ENCODE measurements at places on chromosomes 4 and X.

DNA sequence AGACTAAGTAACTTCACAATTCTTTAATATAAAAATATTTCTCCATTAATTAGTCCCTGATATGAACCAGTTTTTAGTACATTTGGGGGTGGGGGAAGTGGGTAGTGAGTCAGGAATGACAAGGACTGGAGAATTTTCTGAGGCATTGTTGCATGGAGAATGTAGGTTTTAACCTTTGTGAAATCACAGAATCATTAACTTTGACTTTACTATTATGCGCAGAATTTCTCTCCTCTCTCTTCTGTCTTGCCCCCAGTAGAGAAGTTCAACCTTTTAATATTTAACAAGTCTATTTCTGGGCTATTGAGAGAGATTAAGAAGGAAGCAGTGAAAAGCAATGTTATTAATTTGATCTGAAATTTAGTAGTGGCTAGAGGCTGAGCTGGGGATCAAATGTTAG lies 597.0 kb downstream of the PCDH18 start:
- no peak for DNase-seq

DNA sequence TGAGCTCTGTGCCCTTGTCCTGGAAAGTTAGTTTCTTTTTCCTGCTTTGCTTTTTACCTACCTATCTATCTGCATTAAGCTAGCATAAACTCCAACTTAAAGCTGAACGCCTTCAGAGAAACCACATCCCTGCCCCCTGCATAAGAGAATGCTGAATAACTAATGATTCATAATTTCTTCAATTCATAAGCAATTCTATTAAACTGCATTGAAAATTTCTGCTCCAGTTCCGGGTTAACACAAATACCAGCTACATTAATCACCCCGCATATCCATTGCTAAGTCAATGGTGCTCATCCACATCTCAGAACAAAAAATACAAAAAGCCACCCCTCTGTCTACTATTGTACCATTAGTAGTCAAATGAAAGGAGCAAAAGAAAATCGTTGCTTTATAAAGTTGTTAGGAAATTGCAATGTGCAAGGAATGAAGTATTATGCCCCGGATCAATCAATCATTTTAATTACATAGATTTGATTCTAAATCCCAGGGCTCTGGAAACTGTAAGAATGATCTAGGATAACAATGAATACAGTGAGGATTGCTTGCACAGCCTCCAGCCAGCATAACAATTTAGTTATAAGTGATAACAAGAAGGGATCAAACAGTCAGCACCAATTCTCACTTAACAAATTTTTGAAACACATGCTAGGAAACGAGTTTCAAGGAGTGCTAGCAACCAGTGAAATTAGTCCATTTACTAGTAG lies 106.8 kb downstream of the ELOVL6 start:
- DNase-seq, result peak; percentile 64

DNA sequence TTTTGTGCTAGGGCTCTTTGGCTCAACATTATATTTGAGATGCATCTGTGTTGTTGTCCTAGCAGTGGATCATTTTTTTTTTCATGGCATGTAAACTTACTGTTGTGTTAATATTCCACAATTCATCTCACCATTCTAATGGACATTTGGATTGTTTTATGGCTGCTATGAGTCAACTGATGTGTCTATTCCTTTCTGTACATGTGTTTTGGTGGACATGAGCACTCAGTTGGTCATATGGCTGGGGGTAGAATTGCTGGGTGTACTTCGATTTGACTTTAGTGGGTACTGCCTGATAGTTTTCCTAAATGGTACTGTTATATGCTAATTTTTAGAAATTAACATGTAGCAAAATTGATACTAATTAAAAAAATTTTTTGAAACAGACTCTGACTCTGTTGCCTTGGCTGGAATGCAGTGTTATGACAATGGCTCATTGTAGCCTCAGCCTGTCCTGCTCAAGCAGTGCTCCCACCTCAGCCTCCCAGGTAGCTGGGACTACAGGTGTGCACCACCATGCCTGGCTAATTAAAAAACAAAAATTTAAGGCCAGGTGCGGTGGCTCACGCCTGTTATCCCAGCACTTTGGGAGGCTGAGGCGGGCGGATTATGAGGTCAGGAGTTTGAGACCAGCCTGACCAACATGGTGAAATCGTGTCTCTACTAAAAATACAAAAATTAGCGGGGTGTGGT lies 9.0 kb downstream of the FAM193A start:
- no peak for DNase-seq

GRCh38 chrX:70433848-70434351 lies 10.7 kb upstream of the DLG3 start:
- peak; percentile 30 for DNase-seq

GRCh38 chr4:183596067-183596757 lies 62.8 kb downstream of the RWDD4 start:
- DNase-seq, result no peak

DNA sequence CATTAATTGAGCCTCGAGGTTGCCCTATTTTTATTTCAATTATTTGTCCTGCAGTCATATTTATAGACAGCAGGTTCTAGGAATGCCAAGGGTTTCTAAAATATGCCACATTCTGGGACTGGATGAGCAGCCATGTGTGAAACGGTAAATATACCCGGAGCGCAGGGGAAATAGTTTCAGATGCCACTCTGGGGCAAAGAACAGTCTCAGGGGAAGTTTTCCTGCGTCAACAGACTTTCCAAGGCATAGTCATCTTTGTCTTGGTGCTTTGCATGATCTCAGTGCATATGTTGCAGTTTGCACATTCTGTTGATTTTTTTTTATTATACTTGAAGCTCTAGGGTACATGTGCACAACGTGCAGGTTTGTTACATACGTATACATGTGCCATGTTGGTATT lies 71.0 kb downstream of the GPAT3 start:
- no peak for DNase-seq

DNA sequence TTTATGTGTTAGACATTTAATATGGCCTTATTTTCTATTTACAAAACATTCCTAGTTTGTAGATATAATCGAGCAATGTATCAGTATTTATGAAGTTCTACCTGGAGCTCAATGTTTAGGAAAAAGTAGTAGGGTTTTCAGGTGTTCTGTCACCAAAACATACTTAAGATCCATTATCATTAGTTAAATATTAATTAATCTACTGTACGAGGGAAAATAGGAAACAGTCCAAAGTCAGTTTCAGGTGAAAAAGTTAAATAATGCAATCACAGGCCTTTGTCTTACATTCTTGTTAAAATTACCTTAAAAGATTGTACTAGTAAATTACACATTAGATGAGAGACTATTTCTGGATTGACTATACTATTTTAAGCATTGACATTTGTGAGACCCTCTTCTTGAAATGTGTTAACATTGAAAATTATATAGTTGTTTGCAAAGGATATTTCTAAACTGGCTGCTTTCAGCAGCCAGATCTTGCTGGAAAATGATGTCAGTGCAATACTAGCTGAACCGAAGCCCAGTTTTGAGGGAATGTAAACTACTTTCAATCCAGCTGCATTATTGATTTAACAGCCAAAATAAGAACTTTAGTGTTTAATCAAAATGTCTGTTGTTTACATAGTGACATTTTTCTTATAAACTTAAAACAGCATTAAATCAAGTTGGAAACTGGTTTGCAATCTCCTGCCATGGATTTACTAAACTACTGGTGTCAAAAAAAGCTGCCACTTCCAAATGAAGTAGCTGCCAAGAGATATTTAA lies 19.3 kb downstream of the GUCY1B1 start:
- DNase-seq, result peak; percentile 50

DNA sequence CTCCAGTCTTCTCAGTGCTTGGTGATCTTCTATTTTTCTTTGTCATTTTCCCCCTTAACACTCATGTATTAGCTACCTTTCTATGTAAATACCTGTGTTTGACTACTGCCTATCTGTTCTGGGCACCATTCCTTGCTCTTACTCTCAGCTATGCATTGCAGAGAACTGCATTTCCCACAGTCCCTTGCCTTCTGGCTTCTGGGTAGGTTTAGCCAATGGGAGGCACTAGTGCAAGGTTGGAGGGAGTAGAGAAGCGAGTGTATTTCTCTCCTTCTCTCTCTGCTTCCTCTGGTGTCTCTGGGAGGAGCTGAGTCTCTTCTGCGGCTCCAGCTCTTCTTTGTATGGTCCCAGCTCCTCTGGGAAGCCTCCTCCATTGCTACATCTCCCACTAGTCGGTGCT lies 50.5 kb downstream of the CWH43 start:
- no peak for DNase-seq

GRCh38 chr4:53346920-53347852 lies 18.7 kb downstream of the SCFD2 start:
- DNase-seq, result peak; percentile 82

- no peak for DNase-seq
These were observed 83.0 kb downstream of the EIF4E start for GRCh38 chr4:98845960-98846359.

- DNase-seq, result peak; percentile 6
These were observed 197.0 kb upstream of the SLC7A11 start for GRCh38 chr4:138439143-138439581.

DNA sequence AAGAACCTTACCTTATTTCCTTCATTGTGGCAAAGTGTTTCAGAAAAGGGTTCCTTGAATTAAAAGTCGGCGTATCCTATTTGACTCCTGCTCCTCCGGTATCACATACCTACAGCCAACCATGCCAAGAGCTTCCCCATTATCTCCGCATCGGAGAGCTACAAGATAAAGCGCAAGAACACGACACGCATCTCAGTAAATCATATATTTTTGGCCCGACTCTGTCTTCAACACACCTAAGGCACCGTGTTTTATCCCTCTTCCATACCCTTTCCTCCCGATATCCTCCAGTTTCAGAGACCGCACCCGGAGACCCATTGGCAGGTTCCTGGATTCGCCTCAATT lies 497 bp upstream of the THAP9 start:
- DNase-seq, result no peak

DNA sequence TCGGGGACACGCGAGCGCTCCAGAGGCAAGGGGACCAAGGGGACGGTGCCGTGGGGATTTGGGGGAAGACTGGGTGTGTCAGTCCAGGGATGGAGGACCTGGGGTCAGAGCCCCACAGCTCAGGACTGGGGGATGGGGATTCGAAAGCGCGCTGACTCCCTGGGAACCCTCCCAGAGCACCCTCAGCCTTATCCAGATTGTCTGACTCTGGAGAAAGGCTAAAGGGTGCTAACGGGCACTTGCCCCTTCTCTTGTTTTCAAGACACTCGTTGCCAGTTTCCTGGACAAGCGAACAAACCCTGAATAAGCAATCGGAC lies 1.1 kb downstream of the DOCK11 start:
- no peak for DNase-seq

DNA sequence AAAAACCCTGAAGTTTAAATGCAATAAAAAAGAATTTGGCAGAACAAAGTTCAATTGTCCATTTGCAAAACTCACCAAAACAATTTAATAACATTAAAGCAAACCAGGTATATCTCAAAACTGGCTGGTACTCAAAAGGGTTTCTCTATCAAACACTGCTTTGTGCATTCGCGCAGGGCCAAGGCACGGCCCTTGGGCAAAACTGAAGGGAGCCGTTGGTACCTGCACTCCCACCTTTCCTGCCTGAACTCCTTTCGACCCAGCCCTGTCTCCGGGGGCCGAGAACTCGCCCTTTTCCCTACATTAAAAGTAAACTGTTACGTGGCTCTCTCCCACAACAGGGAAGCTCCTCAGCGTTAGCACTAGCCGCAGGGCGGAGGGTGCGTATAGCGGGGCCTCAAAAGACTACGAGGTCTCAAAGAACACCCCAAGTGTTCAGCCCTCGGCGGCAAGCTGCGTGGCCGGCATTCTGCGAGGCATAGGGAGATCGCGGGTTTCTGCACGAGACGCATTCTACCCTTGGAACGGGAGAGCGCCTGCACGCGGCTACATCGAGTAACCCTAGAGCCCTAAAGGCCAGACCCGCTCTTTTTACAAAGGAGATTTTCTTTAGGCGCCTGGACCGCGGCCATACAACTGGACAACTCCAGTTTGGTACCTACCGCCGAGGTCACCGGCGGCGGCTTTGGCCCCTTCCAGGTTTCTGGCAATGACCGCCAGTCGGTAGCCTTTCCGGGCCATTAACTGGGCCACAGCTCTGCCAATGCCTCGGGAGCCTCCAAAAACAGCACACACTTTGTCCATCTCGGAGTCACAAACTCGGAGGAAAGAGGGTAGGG lies 550 bp downstream of the CBR4 start:
- peak; percentile 50 for DNase-seq

DNA sequence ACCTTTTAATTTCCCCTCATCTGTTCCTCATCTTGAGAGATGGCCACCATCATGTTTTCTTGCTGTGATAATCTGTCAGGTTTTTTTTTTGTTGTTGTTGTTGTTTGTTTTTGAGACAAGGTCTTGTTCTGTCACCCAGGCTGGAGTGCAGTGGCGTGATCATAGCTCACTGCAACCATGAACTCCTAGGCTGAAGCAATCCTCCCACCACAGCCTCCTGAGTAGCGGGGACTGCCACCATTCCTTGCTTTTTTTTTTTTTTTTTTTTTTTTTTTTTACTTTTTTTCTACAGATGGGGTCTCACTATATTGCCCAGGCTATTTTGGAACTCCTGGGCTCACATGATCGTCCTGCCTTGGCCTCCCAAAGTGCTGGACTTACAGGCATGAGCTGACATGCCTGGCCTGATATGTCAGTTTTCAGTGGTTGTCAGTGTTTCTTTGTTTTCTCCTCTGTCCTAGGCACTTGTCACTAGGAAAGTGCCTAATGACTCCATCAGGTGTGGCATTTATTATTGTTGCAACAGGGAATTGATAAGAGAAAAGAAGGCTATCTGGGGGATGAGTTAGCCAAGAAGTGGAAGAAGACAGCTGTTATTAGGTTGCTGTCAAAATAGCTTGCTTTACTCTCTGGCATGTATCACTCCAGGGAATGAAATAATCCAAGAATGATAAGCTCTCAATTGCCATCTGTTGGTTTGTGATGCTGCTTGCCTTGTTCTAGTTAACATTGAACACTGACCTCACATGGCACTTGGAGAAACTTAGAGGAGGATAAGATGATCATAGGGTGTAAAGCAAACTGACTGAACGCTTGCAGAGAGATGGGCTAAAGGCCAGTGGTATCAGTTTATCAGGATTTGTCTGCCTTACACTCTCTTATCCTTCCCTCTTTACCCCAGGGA lies 41.7 kb downstream of the TMEM164 start:
- no peak for DNase-seq

GRCh38 chr4:7638489-7638888 lies 203.8 kb upstream of the PSAPL1 start:
- no peak for DNase-seq

- DNase-seq, result peak; percentile 22
These were observed 73.3 kb downstream of the NCAPG start for GRCh38 chr4:17884063-17884462.

GRCh38 chrX:10195425-10195824 lies 38.6 kb downstream of the CLCN4 start:
- DNase-seq, result no peak

Data from AG10803 (cell line).